ENCODE measurements at places on chromosomes 3 and 15.

- no peak for DNase-seq
These were observed 48.1 kb downstream of the APBA2 start for GRCh38 chr15:28933710-28934445.

GRCh38 chr3:106013971-106014370 is 145.2 kb upstream of the CBLB start:
- DNase-seq, result no peak

- DNase-seq, result no peak
These were observed 22.6 kb upstream of the TNFAIP8L3 start for GRCh38 chr15:51117270-51117669.

DNA sequence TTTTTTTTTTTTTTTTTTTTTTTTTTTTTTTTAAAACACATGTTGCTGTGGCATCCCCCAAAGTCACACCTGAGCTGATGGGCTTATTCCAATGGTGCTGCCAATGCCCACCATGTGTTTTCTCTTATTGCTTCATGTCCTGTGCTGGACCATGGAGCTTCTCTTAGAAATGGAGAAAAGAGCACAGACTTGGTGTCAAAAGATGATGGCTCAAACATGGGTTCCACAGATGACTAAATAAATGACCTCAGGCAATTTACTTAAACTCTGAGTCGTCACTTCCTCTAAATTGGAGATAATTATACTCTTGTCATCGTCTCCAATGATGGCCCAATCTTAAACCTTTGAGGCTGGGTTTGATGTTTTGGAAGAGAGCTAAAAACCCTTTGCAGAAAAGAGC is 28.1 kb downstream of the CHST2 start:
- DNase-seq, result no peak

DNA sequence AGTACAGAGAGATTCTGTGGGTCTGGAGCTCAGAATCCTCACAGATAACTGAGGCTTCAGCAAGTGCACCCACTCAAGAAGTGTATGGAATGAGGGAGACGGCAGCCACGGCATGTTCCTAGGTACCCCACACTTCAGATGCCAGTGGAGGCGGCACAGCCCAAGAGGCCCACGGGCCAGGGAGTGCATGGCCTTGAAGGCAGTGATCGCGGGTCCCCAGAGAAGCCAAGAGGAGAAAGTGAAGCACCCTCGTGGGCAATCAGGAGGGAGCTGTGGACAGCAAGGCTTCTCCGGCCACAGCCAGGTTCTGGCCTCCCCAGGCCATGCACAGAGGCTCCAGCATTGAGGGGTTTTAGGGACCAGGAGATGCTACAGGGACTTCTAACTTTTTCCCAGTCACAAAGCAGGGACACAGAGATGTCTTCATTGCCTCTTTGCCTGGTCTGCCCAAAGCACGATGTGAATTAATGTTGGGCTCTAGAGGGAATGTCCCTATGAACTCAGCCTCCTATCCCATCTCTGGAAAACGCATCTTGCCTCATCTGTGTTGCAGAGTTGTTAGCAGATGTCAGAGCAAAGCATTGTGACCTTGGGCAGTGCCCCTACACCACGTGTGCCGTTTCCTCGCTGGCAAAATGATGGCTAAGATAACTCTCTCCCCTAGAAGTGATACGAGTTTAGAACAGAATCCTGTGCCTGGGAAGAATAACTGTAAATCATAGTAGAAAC is 2.6 kb upstream of the MAP6D1 start:
- no peak for DNase-seq

DNA sequence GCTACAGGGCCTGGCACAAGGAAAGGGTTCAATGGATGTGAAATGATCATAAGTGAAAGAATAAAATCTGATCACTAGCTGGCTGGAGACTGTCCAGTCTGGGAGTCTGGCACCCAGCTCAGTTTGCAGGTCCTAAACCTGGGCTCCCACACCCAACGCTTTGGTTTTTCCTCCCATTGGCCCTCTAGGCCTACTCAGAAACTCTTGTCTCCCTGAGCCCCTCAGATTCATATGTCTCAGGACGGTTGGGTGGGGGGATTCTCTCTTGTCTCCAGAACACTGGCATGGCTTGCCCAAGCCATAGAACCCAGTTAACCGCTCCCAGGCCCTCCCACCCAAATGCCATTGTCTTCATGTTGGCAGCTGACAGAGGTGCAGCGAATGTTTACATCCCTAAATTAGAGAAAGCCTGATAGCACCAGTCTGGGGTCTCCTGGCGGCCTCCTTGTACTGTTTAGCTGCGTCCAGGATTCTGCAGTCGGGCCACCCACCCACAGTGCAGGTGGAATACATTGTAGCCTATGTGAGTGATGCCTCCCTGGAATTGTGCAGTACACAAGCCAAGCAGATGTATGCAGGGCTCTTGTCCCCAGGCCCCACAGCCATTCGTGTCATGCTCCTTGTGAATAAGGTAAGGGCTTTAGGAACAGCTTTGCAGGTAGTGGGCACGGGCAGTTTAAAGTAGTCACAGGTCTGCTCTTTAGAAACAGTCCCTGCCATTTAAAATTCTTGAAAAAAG is 266.3 kb downstream of the XXYLT1 start:
- DNase-seq, result no peak

DNA sequence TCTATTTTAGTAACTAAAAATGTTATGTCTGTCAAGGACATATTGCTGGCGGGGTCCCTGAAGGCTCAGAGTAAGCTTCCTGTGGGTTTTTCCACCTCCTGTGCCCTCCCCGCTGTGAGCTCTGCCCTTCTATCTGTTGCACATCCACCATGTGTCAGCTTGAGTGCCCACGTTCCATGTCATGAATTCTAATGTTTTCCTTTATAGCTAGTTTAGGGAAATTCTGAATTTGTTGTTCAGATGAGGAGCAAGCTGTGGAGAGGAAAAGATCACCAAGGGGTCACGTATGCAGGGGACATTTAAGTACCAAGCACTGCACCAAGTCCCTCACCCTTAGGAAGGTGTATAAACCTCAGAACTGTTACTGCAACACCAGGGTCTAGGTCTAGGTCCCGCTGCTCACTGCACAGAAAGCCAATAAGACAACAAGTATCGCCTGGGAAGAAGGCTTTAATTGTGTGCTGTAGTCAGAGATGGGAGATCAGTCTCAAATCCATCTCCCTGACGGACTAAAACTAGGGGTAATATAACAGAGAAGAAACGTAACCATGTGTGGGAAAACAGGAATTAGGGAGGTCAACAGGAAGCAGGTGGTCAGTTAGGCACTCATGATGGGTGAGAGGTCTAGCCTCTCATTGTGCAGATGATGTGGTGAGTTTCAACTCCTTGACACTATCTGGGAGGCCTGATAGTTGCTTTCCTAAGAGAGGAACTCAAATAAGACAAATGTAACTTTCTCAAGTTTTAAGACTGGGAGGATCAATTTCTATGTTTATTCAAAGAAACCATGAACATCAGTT is 9.7 kb downstream of the GP9 start:
- DNase-seq, result no peak

GRCh38 chr15:68085052-68085451 is 30.9 kb downstream of the PIAS1 start:
- no peak for DNase-seq

GRCh38 chr3:87900061-87900460 is 158.7 kb downstream of the CGGBP1 start:
- no peak for DNase-seq

DNA sequence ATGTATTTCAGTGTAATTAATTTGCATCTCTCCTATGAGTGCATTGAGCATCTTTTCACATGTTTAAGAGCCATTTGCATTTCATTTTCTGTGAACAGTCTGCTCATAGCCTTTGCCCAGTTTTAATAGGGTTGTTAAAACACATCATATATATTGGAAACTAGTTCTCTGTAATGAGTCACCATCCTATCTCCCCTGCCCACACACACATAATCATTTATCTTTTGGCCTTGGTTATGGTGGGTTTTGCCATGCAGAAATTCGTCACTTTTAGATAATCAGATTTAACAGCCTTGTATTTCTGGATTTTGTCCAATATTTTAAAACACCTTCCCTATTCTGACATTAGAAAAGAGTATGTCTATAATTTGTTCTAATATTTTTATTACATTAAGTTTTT is 11.9 kb upstream of the CHRM5 start:
- no peak for DNase-seq

GRCh38 chr3:188689101-188689574 is 482.6 kb upstream of the TPRG1 start:
- no peak for DNase-seq

DNA sequence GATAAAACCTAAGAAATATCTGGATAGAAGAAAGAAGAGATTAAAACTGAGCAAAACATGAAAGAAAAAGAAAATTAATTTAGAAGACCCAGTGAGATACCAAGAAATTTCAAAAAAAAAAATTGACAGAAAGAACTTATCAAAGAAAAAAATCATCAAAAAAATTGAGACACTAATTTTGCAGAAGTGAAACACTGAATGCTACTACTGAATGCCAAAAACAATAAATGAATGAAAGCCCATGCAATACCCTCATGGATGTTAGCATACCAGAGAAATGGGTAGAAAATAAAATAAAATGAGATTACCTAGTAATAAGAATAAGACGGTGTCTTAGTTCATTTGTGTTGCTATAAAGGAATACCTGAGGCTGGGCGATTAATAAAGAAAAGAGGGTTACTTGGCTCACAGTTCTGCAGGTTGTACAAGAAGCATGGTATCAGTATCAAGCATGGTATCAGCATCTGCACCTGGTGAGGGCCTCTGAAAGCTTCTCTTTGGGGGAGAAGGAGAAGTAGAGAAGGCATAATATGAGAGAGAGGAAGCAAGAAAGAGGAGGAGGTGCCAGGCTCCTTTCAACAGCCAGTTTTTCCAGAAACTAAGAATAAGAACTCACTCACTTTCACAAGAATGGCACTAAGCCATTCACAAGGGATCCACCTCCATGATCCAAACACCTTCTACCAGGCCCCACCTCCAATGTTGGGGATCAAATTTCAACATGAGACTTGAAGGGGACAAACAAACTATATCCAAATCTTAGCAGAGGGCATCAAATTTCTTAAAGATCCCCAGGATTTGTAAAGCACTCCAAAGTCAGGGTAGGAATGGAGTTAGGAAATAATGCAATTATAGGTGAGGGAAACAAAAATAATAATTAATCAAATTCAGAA is 73.2 kb downstream of the BTLA start:
- DNase-seq, result no peak

DNA sequence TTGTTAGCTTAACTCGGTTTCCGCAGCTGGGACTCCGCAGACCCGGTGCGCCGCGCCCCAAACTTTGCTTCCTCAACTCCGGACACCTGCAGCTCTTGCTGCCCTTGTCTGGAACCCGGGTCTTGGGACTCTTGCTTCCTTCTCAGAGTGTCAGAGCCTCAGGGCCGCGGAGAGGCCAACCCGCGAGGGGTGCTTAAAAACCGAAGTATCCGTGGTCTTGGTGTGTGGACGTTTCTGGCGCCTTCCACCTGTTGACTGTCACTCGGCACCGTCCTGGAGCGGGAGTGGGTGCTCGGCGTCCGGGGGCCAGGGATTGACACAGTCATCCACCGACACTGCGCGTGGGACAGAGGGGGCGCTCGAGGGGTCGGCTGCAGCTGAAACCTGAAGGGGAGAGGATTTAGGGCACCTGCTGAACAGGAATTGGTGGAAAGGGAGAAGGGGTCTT is 386 bp downstream of the SQOR start:
- DNase-seq, result peak; percentile 40

DNA sequence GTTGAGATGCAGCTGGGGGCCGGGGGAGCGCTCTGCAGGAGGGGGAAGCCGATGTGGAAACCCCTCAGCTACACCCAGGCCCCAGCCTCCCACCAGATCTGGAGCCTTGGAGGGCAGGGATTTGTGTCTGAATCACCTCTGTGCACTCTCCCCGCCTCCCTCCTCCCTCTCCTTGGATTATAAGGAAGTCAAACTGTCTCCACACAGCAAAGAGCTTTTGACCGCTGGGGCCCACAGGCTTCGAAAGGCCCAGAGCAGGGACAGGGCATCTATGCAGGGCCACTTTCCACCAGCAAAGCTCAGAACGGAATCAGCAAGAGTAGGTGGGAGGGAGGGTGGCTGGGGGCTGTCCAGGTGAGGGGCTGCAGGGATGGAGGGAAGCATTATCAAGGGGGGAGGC is 68.9 kb downstream of the IQSEC1 start:
- no peak for DNase-seq

GRCh38 chr15:57339321-57339720 is 37.0 kb upstream of the CGNL1 start:
- DNase-seq, result no peak

GRCh38 chr3:188697127-188697526 is 474.6 kb upstream of the TPRG1 start:
- DNase-seq, result no peak

DNA sequence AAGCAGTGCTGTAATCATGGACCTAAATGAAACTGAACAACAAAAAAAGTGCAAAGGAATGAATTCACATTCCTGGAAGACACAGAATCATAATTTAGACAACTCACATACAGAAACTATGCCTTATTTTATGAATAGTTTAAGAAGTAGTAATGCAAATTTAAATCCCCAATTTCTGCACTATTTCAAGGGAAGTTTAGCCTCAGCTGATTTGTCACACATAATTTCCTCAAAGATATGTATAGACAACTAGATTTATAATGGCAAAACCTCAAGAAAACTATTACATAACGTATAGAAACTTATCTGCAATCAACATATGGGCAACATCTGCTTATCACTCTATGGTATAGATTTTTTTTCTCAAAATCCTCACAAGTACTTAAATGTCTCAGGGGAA is 7.8 kb upstream of the PTX3 start:
- DNase-seq, result no peak

DNA sequence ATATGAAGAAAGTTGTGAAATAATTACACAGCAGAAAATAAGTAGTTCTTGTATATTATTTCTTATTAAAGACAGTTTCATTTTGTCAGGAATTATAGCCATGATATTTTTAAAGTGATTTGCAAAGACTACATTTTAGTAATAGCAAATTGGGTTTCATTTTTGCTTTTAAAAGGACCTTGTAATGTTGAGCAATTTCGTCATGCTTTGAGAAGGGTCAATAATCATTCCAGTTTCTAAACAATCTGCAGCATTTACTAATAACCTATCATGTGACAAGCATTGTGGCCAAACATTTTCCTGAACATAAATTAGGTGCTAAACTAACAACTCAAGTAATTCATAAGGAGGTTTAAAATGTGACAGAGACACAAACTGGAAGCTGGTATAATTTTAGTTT is 214.4 kb upstream of the CBLB start:
- no peak for DNase-seq

- DNase-seq, result no peak
These were observed 135.2 kb downstream of the TP63 start for GRCh38 chr3:189766416-189766815.

DNA sequence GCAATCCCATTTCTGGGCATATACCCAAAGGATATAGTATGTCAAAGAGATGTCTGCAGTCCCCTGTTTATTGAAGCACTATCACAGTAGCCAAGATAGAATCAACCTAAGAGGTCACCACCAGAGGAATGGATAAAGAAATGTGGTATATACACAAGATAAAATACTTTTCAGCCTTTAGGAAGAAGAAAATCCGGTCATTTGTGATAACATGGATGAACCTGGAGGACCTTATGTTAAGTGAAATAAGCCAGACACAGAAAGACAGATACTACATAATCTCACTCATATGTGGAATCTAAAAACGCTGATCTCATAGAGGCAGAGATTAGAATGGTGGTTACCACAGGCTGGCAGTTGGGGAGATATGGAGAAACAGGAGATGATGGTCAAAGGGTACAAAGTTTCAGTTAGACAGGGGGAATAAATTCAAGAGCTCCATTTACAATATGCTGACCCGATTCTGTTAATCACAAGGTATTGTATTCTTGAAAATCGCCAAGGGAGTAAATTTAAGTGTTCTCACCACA is 195.8 kb downstream of the MTHFS start:
- DNase-seq, result no peak

All from activated CD8-positive, alpha-beta memory T cell treated with anti-CD3 and anti-CD28 coated beads for 4 hours (primary cell).